ENCODE measurements at places on chromosomes 6 and 20. TPM values are rescaled to one million over a fixed set of nuclear protein-coding genes. Genes with fewer than 3 reads are reported as not detected.

DNA sequence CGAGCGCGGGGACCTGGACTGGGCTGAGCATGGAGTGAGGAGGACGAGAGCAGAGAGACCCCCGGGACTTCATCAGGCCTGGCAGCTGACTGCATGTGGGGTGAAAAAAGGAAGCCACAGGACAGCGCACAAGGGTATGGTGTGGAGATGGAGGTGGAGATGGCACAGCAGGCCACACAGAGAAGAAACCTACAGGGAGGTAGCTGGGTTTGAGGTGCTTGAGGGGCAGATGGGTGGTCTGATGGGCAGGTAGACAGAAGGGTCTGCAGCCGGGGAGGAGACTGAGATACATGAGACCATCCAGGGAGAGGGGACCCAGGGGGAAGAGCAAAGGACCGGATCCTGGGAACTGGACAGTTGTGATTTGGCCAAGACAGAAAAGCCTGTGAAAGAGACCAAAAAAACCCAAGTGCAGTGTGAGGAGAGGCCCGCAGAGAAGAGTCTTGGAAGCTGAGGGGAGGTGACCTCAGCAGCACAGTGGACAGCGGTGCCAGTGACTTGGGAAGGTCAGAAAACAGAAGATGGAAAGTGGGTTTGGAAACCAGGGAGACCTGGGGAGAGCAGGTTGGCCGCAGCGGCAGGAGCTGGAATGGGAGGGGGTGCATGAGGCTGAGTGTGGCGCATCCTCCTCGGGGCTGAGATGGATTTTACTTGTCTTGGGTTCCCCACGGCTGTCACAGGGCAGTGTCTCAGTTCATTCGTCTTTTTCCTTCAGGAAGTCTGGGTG lies 5.5 kb downstream of the HLA-DPB1 start:
- DNase-seq = no peak

- no peak for DNase-seq
Measured at GRCh38 chr6:93821953-93822352, 402.6 kb upstream of the EPHA7 start.

- no peak for DNase-seq
Measured at GRCh38 chr20:32505723-32506473, 79.2 kb downstream of the NOL4L start.

- DNase-seq = no peak
Measured at GRCh38 chr6:41877051-41877680, 18.0 kb downstream of the USP49 start.

Gene GRM4
- not detected for total RNA-seq

Gene HSPA1L
- total RNA-seq = 0.30 TPM

Gene RHAG
- not detected for total RNA-seq

Gene PXDC1
- total RNA-seq = 89.8 TPM

Data from M059J (cell line).